Femur (tissue), 1 donor: ENCODE measurements at places on chromosomes 6 and 20.

DNA sequence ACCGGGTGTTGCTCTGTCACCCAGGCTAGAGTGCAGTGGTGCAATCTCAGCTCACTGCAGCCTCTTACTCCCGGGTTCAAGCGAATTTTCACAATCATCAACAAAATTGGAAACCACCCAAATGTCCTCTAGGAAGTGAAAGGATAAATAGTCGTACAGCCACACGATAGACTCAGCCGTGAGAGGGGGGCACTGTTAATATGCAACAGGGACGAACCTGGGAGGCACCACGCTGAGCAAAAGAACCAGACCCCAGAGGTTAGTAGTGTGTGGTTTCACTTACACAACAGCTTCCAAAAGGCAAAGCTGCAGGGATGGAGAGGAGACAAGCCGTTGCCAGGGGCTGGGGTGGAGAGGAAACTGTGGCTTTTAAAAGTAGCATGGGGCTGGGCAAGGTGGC is 30.1 kb upstream of the NTSR1 start:
- DNase-seq = no peak

- DNase-seq = no peak
Measured at GRCh38 chr6:1015825-1016224, 296.1 kb upstream of the FOXQ1 start.

GRCh38 chr20:2162823-2163166 is 61.2 kb downstream of the STK35 start:
- no peak for DNase-seq

DNA sequence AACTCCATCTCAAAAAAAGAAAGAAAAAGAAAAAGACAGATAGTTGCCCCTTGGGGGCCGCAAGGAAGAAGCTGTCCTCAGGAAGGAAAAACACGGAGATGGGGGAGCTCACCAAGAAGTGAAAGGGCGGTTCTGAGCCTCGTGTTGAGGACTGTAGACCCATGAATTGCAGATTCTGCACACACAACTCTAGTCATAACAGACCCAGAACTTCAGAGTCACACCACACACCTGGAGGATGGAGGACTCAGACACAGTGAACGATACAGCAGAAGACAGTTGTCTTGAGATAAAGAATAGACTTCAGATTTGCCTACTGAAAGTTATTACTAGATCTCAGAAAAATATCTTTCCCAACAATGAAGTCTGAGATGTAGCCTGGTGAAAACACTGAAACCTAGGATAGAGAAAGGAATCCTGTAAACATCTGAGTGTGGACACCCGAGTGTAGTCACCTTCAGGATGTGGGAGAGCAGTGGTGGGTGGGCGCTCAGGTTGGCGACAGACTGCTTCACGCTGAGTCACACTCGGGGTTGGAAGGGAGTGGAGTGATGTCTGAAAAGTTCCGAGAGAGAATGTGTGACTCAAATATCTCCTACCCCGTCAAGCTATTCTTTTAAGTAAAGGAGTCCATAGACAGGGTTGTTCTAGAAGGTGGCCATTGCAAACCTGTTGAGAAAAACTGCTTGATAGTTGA is 88.1 kb downstream of the MAP3K4 start:
- no peak for DNase-seq

DNA sequence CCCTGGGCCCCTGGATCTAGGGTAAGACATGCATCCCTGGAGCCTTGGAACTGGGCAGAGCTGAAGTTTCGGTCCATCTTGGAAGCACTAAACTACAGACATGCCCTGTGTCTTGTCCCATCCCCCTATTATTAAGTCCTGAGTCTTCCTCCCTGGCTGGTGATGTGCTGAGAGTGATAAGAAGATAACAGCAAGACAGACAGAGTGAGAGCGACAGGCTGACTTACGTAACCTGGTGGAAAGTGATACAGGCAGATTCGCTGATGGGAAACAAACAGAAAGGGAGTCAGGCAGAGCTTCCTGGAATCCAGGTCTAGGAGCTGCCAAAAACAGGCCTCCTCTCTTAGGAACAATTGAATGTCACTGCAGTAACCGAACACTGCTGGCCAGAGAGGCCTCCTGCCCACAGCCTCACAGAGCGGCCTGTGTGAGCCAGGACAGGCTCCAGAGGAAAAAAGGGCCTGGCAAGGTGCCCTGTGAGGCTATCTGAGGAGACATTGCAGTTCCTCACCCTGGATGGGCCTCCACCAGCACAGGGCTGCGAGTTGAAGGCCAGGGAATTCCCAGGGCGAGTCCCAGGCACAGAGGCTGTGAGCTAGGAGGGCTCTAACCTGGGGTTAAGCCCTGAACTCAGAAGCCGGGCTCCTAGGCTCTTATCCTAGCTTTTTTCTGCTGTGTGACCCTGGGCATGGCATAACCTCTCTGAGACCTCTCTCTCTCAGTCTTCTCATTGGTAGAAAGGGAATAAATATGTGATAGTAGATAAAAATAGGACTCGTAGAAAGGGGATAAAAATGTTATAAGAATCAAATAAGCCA is 34.2 kb upstream of the B4GALT5 start:
- DNase-seq = peak; percentile 90

DNA sequence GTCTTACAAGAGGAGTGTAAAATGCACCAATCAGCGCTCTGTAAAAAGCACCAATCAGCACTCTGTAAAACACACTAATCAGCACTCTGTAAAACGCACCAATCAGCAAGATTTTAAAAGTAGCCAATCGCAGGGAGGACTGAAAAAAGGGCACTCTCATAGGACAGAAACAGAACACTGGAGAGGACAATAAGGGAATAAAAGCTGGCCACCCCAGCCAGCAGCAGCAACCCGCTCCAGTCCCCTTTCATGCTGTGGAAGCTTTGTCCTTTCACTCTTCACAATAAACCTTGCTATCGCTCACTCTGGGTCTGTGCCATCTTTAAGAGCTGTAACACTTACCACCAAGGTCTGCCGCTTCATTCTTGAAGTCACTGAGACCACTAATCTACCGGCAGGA is 1.7 kb upstream of the AIG1 start:
- DNase-seq = no peak

DNA sequence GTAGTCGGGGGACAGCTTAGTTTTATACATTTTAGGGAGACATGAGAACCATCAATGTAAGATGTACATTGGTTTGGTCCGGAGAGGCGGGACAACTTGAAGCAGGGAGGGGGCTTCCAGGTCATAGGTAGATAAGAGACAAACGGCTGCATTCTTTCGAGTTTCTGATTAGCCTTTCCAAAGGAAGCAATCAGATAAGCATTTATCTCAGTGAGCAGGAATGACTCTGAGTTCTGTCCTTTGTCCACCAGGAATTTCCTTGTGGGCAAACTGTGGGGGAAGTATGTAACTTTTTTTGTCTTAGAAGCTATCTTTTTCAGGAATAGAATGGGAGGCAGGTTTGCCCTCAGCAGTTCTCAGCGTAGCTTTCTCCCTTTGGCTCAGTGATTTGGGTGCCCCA is 1.4 kb downstream of the YTHDF1 start:
- DNase-seq = no peak

GRCh38 chr6:106518748-106519147 is 110.5 kb downstream of the RTN4IP1 start:
- no peak for DNase-seq

DNA sequence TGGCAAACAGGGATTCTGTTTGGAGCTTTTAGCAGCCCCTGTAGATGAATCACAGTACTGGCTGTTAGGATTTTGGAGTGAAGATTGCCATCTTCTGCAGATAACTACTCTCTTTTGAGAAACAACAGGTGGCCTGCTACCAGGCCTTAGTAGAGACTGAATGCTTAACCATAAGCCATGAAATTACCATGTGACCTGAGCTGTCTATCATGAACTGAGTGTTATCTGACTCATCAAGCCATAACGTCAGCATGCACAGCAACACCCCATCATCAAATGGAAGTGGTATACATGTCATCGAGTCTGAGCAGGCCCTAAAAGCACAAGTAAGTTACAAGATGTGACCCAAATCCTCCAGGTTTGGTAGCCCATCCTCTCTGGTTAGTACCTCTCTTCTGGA is 132.6 kb downstream of the GPR63 start:
- no peak for DNase-seq

- DNase-seq = peak; percentile 29
Measured at GRCh38 chr6:41200901-41201763, at the start of gene TREML2. Gene TREML2 (minus strand): TSS chr6:41201149. CDS start chr6:41201008, 141 bp downstream.

DNA sequence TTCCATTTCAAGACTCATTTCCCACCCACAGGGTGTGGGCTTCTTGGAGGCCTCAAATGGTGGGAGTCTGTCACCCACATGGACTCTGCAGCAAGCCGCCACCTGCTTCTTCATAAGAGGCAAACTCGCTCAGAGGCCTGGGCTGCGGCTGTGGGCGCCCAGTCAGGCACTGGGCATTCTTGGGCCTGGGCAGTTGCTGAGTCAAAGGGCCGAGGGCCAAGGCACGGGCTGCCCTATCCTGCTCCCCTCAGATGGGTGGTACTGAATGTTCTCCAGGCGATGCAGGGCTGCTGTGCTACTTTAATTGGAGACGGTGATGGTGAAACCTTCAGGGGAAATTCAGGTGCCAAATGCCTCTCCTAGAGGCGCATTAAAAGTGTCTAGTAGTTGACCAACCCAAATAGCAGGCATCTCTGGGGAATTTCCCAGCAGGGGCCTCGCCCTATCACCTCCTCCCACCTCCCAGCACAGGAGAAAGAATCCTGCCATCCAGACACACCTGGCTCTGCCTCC is 57.9 kb downstream of the MAFB start:
- no peak for DNase-seq

DNA sequence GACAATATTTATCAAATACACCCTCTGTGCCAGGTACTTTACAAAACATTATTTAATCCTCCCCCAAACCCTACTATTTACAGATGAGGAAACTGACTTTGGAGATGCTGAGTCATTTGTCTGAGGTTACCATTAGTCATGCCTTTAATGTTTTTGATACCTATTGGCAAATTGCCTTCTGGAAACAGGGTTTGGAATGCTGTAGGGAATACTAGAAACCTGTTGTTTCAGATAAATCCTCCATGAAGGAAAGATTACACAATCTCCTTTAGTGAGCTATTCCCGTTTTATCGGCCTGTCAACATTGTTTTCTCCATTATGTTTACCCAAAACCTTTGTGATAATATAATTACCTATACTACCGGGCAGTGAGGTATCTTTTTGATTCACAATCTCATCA is 93.6 kb upstream of the ADGRF1 start:
- DNase-seq = no peak

GRCh38 chr20:47686545-47686944 is 98.7 kb downstream of the SULF2 start:
- DNase-seq = peak; percentile 80

DNA sequence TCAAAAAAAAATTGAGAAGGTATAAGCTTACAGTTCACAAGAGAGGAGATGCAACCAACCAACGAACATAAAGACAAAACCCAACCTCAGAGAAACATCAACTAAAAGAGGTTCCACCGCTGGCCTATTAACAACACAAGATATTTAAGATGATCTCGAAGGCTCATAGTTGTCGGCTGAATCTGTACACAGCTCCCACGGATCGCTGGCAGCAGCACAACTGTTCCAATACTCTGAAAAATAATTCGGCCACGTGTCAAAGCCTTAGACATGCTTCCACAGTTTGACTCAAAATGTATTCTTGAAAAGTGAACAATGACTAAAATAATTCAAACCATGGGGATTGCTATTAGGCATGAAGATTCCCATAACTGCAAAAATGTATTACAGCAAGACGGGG is 13.7 kb downstream of the EXOC2 start:
- no peak for DNase-seq

- no peak for DNase-seq
Measured at GRCh38 chr6:105795913-105796517, 290.1 kb upstream of the PRDM1 start.

- DNase-seq = no peak
Measured at GRCh38 chr20:10719740-10720385, 46.1 kb upstream of the JAG1 start.

- DNase-seq = no peak
Measured at GRCh38 chr6:27861276-27861840, 50.8 kb downstream of the OR2B2 start.

DNA sequence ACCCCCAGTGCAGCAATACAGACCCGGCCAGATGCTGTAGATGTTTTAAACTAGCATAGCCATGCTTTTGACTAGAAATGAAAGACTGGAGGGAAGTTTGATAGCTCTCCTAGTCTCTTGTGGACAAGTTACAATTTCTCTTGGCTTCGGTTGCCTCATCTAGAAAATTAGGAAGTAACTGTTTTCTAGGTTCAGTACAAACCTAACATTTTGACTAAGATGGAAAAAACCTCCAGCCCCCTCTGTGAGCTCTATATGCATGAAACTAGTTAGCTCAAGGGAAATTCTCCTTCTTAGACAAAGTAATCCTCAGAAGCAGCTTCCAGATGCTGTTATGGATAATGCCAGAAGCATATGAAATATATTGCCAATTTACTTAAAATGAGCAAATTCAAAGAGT is 86.6 kb downstream of the RNF144B start:
- DNase-seq = no peak

DNA sequence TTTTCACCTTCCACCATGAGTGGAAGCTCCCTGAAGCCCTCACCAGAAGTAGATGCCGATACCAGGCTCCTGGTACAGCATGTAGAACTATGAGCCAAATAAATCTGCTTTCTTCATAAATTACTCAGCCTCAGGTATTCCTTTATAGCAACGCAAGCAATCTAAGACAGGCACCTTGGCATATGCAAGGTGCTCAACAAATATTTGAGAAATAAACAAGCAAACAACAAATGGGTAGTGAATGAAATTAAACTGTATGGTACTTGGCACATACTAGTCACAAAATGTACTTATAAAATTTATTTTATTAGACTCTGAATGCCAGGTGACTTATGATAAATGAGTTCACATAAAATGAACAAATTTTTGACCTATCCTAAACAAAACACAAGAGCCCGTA is 220.3 kb downstream of the MAFB start:
- no peak for DNase-seq

DNA sequence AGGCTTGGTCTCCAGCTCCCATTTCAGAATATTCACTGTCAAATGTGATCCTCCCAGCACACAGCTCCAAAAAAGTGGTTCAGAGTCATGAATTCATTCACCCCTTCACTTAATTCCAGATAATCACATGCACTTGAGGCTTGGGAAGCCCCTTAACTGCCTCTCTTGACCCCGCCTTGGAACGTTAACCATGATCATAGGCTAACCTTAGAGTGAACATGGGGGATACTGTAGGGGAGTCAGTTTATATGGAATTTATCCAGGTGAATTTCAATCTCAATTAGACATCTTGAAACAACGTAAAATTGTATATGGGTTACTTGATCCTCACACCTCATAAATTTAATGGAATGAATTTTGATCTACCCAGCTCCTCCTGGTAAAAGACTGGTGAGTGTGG is 346.8 kb upstream of the ARID1B start:
- no peak for DNase-seq

- DNase-seq = no peak
Measured at GRCh38 chr20:57705127-57705899, 4.5 kb downstream of the PMEPA1 start.

- no peak for DNase-seq
Measured at GRCh38 chr6:165820407-165820806, 157.4 kb upstream of the PDE10A start.

DNA sequence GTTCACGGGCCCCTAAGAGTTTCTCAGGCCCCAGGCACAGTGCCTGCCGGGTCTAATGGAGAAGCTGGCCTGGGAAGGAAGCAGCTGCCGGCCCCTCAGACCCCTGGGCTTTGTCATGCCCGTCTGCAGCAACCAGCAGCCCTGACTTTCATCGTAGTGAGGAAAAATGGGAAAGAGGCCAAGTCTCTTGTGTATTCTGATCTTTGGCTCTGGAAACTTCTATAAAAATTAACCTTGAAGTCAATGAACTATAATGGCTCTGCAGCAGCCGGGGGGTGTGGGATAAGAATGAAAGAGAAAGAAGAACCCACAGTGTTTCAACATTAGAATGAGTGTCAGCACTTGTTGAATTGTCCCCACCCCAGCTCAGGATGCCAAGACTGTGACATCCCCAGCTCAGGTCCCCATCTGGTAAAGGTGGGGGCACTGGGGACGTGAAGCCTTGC is 12.9 kb downstream of the TGM2 start:
- peak; percentile 63 for DNase-seq
